ENCODE measurements at places on chromosomes 3 and 15. TPM values are rescaled to one million over a fixed set of nuclear protein-coding genes. Genes with fewer than 3 reads are reported as not detected.

Gene SLC22A13
- polyA plus RNA-seq = 1.2 TPM

Gene ABI3BP
- 31.3 TPM for polyA plus RNA-seq

Gene ANKRD63
- polyA plus RNA-seq = not detected

Gene PRKCD
- polyA plus RNA-seq = 25.8 TPM

Gene CX3CR1
- polyA plus RNA-seq = 6.1 TPM

Gene PLA2G4D
- 0.13 TPM for polyA plus RNA-seq

Gene CCR9
- polyA plus RNA-seq = 0.23 TPM

Gene DCLK3
- polyA plus RNA-seq = 0.59 TPM

Gene DET1
- polyA plus RNA-seq = 19.3 TPM

Gene CAPN7
- polyA plus RNA-seq = 55.9 TPM

Gene HIGD2B
- polyA plus RNA-seq = not detected

Gene FANCD2OS
- 0.52 TPM for polyA plus RNA-seq

Gene PLA2G4F
- polyA plus RNA-seq = 27.9 TPM

Gene C15orf39
- polyA plus RNA-seq = 8.9 TPM

Gene ARHGEF3
- polyA plus RNA-seq = 81.9 TPM

Gene ACKR4
- polyA plus RNA-seq = 6.6 TPM

Gene TMCO5A
- polyA plus RNA-seq = not detected

Gene STRIT1
- 2.3 TPM for polyA plus RNA-seq

Gene OSTN
- polyA plus RNA-seq = 9.4 TPM

Gene CLDN11
- polyA plus RNA-seq = 483 TPM

Gene ADCY5
- polyA plus RNA-seq = 7.2 TPM

Gene ABHD14A
- 30.4 TPM for polyA plus RNA-seq

Gene EFHB
- 0.42 TPM for polyA plus RNA-seq

Gene CYP8B1
- 0.23 TPM for polyA plus RNA-seq

Gene ENTPD3
- polyA plus RNA-seq = 5.7 TPM

Gene ANKUB1
- polyA plus RNA-seq = not detected

Gene EPHA6
- polyA plus RNA-seq = 1.8 TPM

Gene CLK3
- 61.0 TPM for polyA plus RNA-seq

Gene LRRIQ4
- 0.17 TPM for polyA plus RNA-seq

Gene ATP10A
- 6.1 TPM for polyA plus RNA-seq

Gene FBXL22
- polyA plus RNA-seq = 1.0 TPM

Gene GPR160
- 44.0 TPM for polyA plus RNA-seq

Gene CLDN18
- 1.6 TPM for polyA plus RNA-seq

Gene ITIH4
- 9.8 TPM for polyA plus RNA-seq

Gene ALCAM
- polyA plus RNA-seq = 149 TPM

Gene AADACL2
- polyA plus RNA-seq = not detected

Gene SMCO1
- 0.08 TPM for polyA plus RNA-seq

Gene RPP14
- 15.4 TPM for polyA plus RNA-seq

Gene FBLN2
- polyA plus RNA-seq = 32.2 TPM
